Non-pigmented ciliary epithelial cell (primary cell): ENCODE measurements at places on chromosomes 16 and 17.

GRCh38 chr17:63564562-63564961 lies 14.3 kb downstream of the DCAF7 start:
- no peak for DNase-seq

DNA sequence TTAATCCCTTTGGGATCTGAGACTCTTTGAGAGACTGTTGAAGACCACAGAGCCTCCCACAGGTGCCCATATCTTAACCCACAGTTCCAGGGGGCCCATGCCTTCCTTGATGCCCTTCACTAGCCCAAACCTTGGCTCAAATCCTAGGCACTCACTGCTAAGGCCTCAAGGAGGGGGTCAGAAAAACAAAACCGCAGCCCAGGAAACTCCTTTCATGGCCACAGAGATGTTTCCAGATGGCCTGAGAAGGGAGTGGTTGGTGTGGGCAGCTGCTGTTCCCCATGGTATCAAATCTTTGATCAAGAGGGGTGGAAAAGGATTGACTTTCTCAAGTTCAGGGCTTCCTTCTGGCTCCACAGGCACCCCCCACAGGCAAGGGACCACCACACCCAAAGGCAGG lies 44.7 kb downstream of the CDH1 start:
- DNase-seq = no peak

GRCh38 chr16:23629516-23629915 lies 11.6 kb downstream of the PALB2 start:
- no peak for DNase-seq

DNA sequence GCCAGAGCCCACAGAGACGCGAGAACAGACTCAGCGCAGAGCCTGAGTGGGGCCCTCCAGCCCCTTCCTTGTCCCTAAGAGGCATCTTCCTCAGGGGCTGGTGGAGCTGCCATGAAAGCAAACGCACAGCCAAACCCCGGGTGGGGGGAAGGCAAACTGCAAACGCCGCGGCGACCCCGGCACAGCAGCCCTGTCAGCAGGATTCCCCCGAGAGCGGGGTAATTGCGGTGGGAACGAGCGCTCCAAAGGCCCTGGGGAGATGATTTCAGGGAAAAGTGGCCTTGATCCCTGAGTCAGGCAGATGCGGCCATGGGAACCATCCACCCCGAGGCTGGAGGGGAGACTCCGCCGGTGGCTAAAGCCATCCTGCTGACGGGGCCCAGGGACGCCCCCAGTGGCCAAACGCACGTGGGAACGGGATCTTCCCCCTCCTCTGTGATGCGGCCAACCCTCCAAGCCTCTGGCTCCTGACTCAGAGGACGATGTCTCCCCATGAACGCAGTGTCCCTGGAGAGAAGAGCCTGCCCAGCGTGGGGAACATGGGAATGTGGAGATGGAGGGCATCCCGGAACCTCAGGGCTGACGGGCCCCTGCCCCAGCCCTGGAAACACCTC lies 25.1 kb downstream of the SLC7A5 start:
- DNase-seq = no peak

- no peak for DNase-seq
These were observed 59.6 kb upstream of the CIBAR2 start for GRCh38 chr16:85171759-85172454.
